ENCODE measurements at places on chromosomes 11 and 22. TPM values are rescaled to one million over a fixed set of nuclear protein-coding genes. Genes with fewer than 3 reads are reported as not detected.
A peak's percentile ranks its signal among the peaks of the same experiment; 100 is the strongest.

- DNase-seq, result no peak
These were observed 14.6 kb upstream of the PHLDB1 start for GRCh38 chr11:118592616-118593367.

- no peak for DNase-seq
These were observed 8.7 kb downstream of the OR8K5 start for GRCh38 chr11:56151376-56151775.

DNA sequence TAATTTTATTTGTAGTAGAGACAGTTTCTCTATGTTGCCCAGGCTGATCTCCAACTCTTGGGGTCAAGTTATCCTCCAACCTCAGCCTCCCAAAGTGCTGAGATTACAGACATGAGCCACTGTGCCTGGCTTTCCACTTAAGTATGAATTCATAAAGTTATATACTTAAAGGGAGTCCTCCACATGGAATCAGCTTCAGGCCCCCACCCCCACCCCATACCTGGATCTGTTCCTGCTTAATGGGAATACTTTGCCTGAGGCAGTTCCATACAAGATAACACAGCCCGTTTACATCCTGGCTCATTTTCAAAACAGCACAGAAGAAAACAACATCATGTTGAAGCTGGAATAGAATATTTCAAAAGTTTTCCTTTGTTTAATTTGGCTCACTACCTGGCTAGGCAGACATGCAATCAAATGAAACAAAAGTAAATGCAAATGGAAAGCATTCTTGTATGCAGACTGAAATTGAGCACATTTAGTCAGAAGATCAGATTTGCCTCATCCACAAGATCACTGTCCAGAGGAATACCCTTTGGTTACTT, 82.4 kb downstream of the FAT3 start:
- DNase-seq, result no peak

DNA sequence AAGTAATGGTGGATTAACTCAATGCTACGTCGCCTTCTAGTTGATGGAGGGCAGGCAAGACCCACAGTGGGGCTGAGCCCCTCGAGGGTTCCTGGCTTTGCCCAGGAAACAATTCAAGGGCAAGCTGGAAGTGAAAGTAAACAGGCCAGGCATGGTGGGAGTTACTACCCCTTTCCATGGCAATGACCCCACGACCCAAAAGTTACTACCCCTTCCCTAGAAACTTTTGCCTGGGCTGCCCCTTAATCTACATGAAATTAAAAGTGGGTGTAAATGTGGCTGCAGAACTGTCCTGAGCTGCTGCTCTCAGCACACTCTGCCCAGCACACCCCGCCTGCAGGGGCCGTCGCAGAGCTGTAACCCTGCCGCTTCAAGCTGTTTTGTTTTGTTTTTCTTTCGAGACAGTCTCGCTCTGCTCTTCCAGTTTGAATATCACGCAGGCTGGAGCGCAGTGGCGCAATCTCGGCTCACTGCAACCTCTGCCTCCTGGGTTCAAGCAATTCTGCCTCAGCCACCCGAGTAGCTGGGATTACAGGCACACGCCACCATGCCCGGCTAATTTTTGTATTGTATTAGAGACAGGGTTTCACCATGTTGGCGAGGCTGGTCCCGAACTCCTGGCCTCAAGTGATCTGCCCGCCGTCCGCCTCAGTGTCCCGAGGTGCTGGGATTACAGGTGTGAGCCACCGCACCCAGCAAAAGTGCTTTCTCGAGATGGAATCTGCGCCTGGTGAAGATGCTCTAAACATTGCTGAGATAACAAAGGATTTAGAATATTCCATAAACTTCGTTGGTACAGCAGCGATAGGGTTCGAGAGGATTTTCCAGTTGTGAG, 5.9 kb upstream of the RNH1 start:
- no peak for DNase-seq

Gene CHRM1
- 4.0 TPM for total RNA-seq

GRCh38 chr11:111528557-111528956, 12.0 kb upstream of the LAYN start:
- no peak for DNase-seq

DNA sequence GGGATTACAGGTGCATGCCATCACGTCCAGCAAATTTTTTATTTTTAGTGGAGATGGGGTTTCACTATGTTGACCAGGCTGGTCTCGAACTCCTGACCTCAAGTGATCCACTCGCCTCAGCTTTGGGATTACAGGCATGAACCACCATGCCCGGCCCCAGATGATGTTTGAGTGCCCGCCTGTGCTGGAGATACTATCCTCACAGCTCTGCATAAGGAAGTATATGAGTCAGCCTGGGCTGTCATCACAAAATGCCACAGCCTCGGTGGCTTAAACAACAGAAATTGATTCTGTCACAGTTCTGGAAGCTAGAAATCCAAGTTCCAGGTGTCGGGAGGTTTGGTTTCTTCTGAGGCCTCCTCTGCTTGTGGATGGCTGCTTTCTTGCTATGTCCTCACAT, 119.3 kb downstream of the OSBP2 start:
- no peak for DNase-seq

DNA sequence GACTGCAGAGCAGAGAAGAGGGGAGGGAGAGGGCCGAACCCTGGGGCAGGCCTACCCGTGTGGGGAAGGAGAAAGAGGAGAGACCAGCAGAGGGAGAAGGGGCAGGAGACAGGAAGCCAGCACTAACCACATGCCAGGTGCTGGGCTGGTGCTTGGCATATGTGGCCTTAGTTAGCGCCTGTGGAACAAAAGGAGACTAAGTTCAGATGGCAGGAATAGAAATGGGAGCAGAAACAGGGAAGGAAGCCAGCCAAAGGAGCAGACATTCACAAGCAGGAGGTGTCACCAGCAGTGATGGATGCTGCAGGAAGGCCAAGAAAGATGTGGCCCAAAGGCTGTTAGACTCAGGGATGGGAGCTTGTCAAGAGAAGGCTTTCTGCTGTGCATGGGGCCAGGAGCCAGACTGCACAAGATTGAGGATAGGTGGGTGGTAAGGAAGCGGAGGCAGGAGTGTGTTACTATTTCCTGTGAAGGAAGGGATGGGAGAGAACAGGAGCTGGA, 26.7 kb downstream of the TREH start:
- DNase-seq, result no peak

DNA sequence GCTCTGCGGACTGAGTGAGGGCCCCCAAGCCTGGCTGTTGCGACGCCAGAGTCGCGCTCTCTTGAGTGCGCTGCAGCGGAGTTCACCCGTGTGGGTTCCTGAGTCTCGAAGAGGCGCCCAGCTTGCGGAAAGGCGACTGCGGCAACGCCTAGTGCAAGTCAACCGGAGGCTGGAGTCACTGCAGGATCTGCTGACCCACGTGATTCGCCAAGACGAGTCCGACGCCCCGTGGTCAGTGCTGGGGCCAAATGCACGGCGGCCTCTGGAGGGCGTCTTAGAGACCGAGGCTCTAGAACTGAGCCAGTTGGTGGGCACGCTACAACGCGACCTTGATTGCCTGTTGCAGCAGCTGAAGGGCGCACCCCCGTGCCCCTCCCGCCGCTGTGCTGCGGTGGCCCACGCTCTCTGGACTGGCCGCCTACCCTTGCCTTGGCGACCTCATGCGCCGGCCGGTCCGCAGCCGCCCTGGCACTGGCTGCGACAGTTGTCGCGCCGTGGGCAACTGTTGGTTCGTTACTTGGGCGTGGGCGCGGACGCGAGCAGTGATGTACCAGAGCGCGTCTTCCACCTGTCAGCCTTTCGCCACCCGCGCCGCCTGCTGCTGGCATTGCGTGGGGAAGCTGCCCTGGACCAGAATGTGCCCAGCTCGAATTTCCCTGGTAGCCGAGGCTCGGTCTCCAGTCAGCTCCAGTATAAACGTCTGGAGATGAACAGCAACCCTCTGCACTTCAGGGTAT, 32.6 kb downstream of the RRP8 start:
- DNase-seq, result no peak

Gene MYO18B
- 1.9 TPM for total RNA-seq

Gene KCNE3
- 0.29 TPM for total RNA-seq

Gene LDLRAD3
- 48.4 TPM for total RNA-seq

Gene ANO1
- 87.7 TPM for total RNA-seq

Gene SBF2
- total RNA-seq, result 47.7 TPM

Gene MMP20
- total RNA-seq, result not detected

Gene HBE1
- total RNA-seq, result not detected

DNA sequence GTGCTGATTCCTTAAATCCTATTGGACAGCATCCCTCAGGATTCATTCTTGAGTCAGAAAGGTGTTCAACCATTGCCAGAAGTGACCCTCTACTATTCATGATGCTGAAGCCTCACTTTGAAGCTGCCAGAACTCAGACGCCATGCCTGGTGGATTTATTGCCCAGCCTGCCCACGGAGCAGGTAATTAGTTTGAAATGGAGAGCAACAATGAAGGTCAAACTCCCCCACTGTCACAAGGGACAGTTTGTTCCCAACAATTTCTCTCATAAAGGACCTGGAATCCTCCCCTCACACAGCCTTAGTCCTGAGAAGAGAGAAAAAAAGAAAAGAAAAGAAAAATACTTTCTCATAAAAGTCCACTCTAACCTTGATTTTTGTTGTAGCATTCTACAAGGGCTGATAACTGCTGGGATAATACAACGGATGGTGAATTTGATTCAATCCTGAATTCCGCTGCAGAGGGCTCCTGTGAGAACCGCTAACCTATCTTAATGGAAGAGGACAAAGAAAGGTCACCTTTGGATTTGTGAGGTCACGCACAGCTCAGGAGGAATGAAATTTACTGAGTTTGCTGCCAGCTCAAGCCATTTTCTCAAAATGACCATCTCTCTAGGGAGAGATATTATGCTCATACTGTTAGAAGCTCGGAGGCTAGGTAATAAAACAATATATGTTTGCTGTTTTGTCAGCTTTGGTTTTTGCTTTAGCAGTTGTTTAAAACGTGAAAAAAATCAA, 161.6 kb upstream of the SYN3 start:
- DNase-seq, result no peak

- no peak for DNase-seq
These were observed 20.3 kb downstream of the ZC3H12C start for GRCh38 chr11:110113505-110113904.

Gene NELL1
- not detected for total RNA-seq

GRCh38 chr11:72370201-72370600, 64.1 kb downstream of the CLPB start:
- DNase-seq, result no peak

GRCh38 chr11:19894404-19894803, 181.8 kb downstream of the NAV2 start:
- no peak for DNase-seq

- DNase-seq, result no peak
These were observed 84.1 kb downstream of the LARGE2 start for GRCh38 chr11:46006418-46007070.

Gene VSTM5
- total RNA-seq, result 0.68 TPM

Gene PLEKHB1
- 7.9 TPM for total RNA-seq

- DNase-seq, result no peak
These were observed 33.7 kb downstream of the RNF121 start for GRCh38 chr11:71962428-71963038.

DNA sequence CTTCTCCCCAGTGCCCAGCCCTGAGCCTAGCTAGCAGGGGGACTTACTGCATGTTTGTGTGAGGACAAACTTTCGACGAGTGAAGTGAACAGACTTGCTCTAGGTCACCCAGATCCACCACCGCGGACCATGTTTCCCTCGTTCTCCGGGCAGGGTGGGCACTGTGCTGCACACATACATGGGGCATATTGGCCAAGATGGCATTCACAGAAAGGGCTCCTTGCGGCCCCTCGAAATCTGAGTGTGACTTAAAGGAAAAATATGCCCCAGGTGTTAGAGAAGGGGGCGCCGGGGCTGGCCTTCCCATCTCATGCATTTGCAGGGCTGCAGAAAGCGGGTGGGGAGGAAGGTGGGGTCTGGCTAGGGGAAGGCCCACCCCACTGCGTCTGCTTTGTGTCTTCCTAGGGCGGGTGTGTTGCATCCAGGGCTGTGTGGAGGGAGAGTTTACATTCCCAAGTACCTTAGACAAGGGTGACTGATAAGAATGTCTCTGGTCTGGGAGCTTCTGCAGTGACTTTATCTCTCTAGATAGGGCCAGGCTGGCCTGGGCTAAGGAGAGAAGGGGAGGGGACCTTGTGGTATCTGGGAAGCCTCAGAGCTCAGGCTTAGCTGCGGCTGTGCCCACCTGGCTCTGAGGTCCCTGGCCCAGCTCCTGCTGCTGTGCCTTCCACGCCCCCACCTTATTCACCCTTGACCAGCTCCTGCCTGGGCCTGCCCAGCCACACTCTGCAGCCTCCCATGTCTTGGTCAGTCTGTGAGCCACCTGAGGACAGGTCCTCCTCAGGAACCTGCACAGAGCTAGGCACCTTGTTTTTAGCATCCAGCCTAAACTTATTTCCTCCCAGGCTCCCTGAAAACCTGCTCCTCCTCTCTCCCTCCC, 45.8 kb downstream of the LRRC32 start:
- peak; percentile 78 for DNase-seq

DNA sequence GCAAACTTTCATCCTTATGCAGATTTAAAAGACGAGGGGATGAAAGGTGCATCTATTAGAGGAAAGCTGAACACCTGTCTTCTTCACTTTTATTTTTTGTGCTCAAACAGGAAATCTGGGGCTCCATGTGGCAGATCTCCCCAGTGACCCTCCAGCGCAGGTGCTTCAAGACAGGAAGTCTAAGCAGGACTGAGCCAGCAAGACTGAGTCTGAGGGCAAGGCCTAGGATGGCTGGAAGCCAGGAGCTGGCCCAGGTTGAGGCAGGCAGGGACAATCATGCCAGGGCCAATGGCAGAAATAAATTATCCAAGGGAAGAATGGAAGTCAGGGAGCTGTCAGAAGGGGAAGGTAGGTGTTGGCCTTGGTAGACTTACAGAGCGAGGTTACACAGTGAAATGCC, 101.1 kb upstream of the SPON1 start:
- DNase-seq, result no peak

DNA sequence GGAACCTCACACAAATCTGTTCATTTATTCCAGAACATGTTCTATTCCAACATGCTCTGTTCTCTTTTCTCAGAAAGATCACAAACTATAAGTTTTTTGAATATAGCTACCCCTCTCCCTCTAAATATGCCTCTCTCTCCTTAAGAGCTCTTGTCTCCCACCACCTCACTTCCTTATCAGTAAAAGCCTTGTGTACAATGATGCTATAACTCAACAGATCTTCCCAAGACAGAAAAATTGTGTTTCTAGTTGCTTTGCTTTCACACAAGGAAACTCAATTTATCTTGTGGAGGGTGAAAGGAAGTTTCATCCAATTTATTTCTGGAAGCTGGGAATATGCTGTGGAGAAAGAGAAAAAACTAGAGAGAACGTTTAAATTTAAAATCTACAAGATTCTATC, 64.4 kb downstream of the FAM76B start:
- DNase-seq, result no peak

Gene APOA4
- 0.34 TPM for total RNA-seq

- no peak for DNase-seq
These were observed at the start of gene HBD for GRCh38 chr11:5234381-5234834. Gene HBD (minus strand): TSS chr11:5234483. CDS start chr11:5234433, 50 bp downstream.

Gene TMA7B
- total RNA-seq, result 0.76 TPM

Gene PVALB
- not detected for total RNA-seq
